ENCODE measurements at places on chromosomes 4 and X.

GRCh38 chrX:110992611-110993010, 103.4 kb upstream of the PAK3 start:
- DNase-seq = no peak

- DNase-seq = no peak
These were observed 298.1 kb downstream of the INPP4B start for GRCh38 chr4:142547974-142548373.

- no peak for DNase-seq
These were observed at the start of gene RNF128 for GRCh38 chrX:106726485-106727437. RNF128 (plus strand) TSS chrX:106726701; CDS start chrX:106726914, 213 bp downstream.

DNA sequence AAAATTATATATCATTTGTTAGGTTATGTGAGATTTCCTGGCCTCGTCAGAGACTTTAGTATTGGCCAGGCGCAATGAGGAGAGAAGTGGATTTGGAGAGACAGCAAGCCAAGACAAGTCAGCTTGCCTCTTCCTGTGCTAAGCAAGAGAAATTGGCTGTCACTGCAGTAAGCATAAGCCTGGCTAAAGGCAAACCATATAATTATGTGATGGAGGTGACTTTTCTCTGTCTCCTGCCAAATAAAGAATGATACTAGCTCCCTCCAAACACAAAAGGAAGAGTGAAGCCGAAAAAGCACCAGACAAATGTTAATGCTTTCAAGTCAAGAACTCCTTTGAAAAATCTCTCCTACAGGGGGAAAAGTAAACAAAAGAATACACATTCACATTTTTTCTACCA, 2246.0 kb downstream of the ARAP2 start:
- DNase-seq = no peak

DNA sequence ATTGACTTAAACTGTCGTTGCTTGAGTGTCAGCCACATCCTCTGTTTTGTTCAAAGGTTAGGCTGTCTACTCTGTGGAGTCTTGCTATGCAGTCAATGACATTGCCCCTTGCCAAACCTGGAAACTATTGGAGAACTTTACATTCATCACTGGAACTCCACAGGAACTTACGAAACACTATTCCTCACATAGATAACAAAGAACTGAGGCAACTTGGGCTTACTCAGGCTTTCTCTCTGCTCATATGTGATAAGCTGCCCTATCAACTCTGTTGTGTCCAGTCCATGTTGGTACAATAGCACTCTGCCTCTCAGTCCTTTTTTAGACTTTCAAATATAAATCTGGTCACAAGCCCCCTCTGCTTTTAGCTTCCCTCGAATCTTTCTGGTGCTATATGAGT, 9.4 kb downstream of the NPY5R start:
- no peak for DNase-seq

GRCh38 chr4:17810260-17811077, at the start of the genes DCAF16 and NCAPG:
DCAF16 (minus strand) TSS chr4:17810757; CDS start chr4:17804141, 6,616 bp downstream.
NCAPG (plus strand) TSS chr4:17810979; CDS start chr4:17811078, 99 bp downstream.
- DNase-seq = peak; percentile 96

- no peak for DNase-seq
These were observed 36.4 kb upstream of the CWH43 start for GRCh38 chr4:48949518-48950219.

DNA sequence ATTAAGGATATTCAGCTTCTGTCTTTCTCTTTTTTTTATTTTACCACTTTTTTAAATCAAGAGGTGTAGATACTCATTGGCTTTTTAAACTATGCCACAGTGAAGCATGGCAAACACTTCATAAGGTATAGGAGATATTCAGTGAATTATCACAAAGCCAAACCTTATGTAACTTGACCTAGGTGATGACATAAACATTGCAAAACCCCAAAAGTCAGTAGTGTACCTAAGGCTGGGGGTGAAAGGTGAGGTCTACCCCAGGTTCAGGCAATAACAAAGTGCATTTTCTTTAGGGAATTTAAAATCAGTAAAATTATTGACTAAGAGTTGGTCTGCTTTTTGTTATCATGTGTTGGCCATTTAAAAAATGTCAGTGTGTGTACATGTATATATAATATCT, 39.1 kb downstream of the CDKL5 start:
- no peak for DNase-seq

GRCh38 chr4:2354118-2354517, 64.3 kb downstream of the ZFYVE28 start:
- DNase-seq = no peak

DNA sequence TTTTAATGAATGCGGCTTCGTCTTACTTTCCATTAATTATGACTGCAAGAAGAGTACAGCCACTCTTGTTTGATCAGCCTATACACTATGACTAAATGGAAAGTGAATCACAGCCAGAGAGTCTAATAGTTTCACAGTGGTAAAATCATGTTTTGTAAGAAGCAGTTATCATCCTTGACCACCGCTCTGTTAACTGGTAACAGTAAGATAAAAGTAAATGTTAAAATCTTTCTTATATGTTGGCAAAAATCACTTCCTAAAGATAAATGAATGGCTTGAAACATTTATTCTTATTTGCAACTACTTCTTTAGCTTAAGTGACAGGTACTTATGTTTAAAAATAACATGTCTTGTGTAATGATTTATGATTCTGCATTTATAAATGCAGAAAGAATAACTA, 13.2 kb downstream of the GALNT7 start:
- no peak for DNase-seq

- DNase-seq = no peak
These were observed 12.7 kb upstream of the HHIP start for GRCh38 chr4:144633215-144633614.

DNA sequence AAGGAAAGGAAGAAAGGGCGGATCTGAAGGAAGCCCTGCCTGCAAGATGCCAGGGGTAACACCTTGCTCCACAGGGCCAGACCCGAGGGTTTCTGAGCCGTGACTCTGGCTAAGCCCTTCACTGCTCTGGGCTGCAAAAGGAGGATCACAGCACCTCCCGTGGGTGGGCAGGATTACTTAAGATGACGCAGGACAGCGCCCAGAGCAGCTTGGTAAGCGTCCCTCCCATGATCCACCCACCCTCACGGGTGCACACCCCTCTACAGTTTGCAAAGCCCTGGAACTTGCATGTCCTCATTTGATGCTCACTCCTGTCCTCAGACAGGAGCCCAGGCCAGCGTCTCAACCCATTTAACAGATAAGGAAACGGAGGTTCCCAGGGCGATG, 64.9 kb downstream of the CRMP1 start:
- DNase-seq = no peak

GRCh38 chr4:72186714-72187113, 154.9 kb downstream of the NPFFR2 start:
- DNase-seq = no peak

- DNase-seq = no peak
These were observed 465.8 kb downstream of the NAF1 start for GRCh38 chr4:162700815-162701361.

DNA sequence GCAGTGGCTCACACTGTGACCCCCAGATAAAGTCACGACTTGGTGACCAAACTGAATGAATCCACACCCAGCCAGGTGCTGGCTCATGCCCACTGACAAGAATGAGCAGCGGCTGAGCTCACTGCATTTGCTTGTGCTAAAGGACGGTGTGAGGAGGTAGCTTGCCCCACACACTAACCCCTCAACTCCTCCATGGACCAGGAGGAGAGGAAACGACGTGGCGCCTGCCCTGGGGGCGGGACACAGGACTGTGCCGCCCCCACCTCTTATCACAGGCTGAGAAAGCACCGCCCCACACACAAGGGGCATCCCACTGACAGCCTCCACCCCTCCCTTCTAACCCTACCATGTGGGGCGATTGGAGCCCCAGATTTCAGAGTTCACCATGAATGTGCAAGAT, 43.0 kb downstream of the ZFYVE28 start:
- no peak for DNase-seq

DNA sequence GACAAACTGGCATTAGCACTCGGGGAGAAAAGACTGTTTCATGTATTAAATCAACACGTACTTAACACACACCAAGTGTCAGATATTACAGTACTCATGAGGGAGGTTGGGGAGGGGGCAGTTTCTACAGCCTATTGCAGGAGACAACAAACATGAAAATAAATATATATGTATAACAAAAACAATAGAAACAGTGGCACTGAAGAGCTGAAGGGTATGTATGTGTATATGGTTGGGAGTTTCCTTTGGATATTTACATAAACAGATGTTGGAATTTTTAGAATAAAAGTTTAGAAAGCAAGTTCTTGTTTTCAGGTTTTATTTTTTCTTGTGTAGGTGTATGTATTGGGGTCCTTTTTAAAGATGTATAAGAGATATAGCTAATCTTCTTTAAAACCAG, 133.5 kb downstream of the ELOVL6 start:
- DNase-seq = no peak

GRCh38 chr4:48329193-48329592, 12.1 kb upstream of the SLAIN2 start:
- no peak for DNase-seq

- DNase-seq = no peak
These were observed 165.0 kb downstream of the SPIN4 start for GRCh38 chrX:63186137-63186536.

DNA sequence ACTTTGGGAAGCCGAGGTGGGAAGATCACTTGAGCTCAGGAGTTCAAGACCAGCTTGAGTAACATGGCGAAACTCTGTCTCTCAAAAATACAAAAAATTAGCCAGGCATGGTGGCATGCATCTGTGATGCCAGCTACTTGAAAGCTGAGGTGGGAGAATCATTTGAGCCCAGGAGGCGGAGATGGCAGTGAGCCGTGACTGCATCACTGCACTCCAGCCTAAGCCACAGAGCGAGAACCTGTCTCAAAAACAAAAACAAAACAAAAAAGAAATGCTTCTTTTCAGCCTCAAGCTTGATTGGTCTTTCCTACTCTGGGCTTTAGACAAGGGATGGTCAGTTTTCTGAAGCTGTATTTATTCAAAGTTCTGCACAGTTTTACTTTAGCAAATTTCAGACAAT, 15.8 kb upstream of the DHRSX start:
- no peak for DNase-seq

GRCh38 chrX:39756086-39756883, 341.5 kb downstream of the BCOR start:
- no peak for DNase-seq

DNA sequence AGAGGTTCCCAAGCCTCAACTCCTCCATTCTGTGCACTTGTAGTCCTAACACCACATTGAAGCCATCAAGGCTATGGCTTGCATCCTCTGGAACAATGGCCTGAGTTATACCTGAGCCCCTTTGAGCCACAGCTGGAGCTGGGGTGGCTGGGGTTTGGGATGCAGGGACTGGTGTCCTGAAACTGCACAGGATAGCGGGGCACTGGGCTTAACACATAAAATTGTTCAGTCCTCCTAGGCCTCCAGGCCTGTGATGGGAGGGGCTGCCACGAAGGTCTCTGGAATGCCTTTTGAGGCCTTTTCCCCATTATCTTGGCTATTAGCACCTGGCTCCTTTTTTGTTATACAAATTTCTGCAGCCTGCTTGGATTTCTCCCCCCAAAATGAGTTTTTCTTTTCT, 35.5 kb downstream of the CFAP299 start:
- DNase-seq = no peak

GRCh38 chr4:71545168-71545567, 206.3 kb downstream of the SLC4A4 start:
- no peak for DNase-seq

- no peak for DNase-seq
These were observed 100.7 kb downstream of the EFNB1 start for GRCh38 chrX:68929332-68930150.

DNA sequence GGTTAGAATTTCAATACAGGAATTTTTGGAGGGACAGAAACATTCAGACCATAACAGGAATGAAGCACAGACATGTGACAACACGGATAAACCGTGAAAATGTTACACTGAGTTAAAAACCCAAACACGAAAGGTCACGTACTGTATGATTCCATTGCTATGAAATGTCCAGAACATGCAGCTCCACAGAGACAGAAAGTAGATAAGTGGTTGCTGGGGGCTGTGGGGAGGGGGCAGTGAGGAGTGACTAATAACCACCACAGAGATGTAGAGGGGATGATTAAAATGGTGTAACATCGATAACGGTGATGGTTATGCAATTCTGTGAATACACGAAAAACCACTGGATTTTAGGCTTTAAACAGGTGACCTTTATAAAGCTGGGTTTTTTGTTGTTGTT, 8.3 kb downstream of the GPR143 start:
- no peak for DNase-seq

GRCh38 chr4:76764251-76764650, 133.7 kb downstream of the SOWAHB start:
- DNase-seq = no peak

DNA sequence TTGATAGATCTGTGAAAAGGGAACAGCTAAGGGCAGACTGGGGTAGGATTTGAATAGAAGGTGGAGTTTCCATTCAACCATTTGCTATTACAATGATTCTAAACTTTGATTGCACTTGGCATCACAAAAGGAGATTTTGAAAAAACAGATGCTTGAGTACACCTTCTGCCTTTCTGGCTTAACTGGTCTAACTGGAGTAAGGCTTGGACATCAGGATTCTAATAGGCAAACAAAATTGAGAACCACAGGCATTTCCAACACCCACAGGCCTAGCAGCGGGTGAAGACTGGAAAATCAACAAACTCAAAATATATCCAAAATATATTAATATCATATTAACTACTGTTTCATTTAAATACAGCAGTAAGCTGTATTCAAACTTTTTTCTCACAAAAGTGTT, 1.9 kb upstream of the VEGFC start:
- no peak for DNase-seq

GRCh38 chr4:131509521-131509920, 1639.6 kb upstream of the PCDH10 start:
- DNase-seq = no peak

DNA sequence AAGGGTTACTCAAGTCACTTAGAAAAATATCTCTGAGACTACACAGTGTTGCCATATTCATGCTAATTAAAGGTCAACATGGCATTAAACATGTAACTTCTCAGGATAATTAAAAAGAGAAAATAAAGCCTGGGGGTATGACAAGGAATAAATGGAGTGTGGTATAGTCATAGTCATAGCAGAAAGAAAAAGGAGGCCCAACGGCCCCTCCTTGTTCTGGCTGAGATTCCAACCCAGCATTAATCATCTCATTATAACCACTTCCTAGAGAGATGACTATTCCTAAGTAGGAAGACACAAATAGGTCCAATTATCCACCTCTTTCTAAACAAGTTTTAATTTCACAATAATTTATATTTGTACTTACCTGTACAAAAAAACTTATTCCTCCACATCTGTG, 778.4 kb upstream of the AADAT start:
- DNase-seq = no peak

GRCh38 chr4:162849937-162850336, 316.8 kb downstream of the NAF1 start:
- no peak for DNase-seq

DNA sequence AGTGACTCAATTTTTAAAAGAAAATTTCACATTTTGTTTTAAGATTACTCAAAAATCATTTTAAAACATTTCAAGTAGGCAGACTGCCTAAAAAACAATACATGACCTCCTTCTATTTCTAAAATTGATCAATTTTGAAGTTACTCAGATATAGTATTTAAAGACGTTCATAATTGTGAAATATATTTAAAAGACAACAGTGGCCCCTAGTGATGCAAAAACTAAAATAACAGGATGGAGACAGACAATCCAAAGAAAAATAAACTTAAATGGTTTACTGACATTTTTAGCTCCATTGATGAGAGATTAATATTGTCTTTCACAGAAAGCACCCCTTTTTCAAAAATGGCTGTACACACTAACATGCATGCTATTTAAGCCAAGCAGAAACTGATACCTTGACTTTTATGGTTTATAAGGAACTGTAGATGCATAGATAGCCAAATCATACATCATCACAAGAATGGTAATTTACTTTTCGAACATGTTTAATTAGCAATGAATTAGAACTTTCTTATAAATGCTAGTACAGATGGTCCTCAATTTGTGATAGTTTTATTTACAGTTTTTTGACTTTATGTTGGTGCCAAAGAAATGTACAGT, 69.8 kb upstream of the FAT4 start:
- DNase-seq = no peak

- DNase-seq = no peak
These were observed 259.6 kb upstream of the GPC4 start for GRCh38 chrX:133674726-133675470.

Measured in activated CD8-positive, alpha-beta memory T cell treated with anti-CD3 and anti-CD28 coated beads for 48 hours (primary cell).